Stimulated activated CD4-positive, alpha-beta T cell treated with anti-CD3 and anti-CD28 coated beads, Interleukin-15, amount 100 ng/mL, for 1 hour (primary cell): ENCODE measurements at places on chromosomes 12 and 14.

GRCh38 chr12:52865090-52865944 lies 16.5 kb upstream of the KRT78 start:
- DNase-seq, result no peak

- no peak for DNase-seq
Measured at GRCh38 chr12:14430394-14430986, 65.0 kb downstream of the ATF7IP start.

DNA sequence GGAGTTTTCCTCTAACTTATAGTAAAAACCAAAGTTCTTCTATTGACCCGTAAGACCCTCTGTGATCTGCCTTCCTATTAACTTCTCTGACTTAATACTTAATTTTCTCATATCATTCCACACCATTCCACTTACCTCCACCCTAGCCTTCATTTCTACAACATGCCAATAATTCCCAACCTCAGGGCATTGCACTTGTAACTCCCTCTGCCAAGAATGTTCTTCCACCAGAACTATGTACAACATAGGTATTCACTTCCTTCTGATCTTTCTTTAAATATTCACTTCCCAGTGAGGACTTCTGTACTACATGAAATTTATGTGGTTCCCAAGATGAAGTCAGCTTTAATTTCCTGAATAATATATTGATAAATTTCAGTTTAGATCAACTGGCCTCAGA lies 531.7 kb downstream of the LRFN5 start:
- no peak for DNase-seq

DNA sequence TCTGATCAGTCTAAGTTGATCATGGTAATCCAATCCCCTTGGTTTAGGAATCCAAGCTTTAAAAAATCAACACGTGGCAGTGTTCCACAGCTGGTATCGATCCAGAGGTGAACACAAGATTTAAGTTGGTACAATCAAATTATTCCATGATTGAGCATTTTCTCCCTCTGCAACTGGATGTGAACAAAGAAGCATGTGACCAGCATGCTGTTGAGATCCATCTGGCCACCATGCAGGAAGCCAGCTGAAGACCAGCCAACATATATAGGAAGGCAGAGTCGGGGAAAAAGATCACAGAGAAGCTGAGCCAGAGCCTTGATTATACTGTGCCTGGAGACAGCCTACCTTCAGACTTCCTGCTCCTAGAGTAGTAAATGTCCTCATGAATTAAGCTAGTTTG lies 158.3 kb downstream of the SEC23A start:
- no peak for DNase-seq

- no peak for DNase-seq
Measured at GRCh38 chr14:33452995-33453394, 497.9 kb downstream of the EGLN3 start.

DNA sequence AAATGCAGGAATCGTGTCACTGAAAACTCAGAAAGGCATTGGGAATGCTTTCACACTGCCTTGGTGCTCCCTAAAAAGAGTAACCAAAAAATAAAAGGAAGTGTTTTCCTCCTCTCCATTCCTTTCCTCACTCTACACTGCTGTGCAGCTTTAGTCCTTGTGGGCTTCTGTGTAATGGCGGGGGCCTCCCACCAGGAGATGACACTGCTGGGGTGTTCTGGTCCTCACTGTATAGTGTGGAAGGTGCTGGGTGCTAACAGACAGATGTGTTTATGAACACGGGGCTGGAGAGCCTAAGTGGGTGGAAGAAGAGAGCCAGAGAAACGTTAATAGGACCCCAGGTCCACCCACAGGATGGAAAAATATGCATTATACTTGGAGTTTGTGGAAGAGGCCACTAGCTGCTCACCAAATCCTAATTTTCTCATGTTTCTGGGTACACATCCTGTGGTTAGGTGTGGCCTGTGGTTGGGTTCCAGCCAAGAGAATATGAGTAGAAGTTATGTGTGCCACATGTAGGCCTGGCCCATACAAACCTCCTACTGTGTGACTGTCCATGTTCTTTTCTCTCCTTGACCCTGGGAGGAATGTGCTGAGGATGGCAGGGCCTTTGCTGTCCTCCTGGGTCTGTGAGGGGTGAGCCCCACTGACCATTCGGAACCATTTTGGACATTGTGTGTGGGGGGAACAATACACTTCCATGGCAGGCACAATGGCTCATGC lies 14.0 kb upstream of the C1S start:
- no peak for DNase-seq

- no peak for DNase-seq
Measured at GRCh38 chr14:103820908-103821307, 26.5 kb downstream of the PPP1R13B start.

DNA sequence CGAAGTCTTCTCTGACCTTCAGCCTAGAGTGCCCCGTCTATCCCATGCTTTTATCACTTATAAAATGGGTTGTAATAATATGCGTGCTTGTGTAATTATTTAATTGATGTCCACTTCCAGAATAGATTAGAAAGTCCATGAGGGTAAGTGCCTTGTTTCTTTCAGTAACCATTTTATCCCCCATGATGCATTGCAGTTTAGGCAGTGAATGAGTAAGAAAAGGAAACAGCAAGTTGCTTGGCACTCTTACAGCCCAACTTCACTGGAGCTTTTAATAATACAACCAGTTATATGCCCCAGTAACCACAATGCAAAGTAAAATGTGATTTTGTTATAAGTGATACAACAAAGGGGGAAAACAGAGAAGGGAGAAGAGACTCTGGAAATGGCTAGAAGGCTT lies 287.3 kb downstream of the MED13L start:
- no peak for DNase-seq

DNA sequence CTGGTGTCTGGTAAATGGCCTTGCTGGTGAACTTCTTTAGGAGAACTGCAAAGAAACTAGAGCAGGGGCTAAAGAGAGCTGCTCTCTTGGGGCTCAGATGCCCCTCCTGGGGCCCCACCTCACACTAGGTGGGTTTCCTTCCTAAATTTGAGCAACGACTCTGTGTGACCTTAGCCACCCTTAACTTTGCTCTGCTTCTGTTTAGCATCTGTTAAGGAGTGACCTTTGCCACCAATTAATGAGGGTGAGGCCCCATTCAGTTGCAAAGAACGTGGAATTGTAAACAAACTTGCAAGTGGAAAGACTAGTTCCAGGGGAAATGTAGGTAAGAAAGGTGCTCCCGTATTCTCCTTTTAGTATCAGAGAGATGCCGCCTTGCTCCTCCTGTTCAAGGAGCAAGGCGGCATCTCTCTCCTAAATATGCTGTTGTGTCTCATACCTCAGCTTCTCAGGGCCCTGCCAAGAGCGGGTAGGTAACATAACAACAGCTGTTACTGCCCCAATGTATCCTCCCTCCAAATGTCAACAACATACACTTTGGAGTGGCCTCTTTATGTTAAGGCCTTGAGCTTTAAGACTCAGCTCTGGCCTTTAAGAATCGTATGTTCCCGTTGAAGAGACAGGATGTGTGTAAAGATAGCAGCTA lies 77.6 kb upstream of the FUT8 start:
- no peak for DNase-seq

DNA sequence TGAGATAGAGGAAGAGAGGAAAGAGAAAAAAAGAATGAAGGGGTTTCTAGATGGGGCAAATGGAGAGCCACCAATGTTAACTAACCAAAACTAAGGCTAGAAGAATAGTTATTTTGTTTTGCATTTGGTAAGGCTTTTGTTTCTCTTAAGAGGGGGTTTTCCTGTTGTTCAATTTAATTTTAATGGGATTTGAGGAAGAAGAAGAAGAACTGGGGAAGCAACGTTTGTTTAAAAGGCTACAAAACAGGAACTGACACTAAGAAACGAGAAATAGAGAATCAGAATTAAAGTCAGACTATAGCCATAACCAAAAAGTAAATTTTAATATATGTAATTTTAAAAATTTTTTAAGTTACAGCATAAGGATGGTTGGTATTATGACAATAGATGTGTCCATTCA lies 13.7 kb downstream of the TXNDC16 start:
- no peak for DNase-seq

DNA sequence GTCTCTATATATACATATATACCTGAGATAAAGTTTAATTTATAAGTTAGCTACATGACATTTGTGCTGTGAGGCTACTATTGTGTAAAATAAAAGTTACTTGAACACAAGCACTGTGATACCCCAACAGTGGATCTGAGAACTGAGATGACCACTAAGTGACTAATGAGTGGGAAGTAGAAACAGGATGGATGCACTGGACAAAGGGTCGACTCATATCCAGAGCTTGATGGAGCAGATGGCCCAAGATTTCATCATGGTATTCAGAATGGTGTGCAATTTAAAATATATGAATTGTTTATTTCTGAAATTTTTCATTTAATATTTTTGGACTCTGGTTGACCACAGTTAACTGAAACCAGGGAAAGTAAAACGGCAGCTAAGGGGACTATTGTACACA lies 908.6 kb upstream of the MDGA2 start:
- DNase-seq, result no peak

- DNase-seq, result no peak
Measured at GRCh38 chr14:59695198-59695597, 118.6 kb upstream of the CCDC175 start.

- DNase-seq, result no peak
Measured at GRCh38 chr14:58690801-58691516, 53.2 kb downstream of the DACT1 start.

DNA sequence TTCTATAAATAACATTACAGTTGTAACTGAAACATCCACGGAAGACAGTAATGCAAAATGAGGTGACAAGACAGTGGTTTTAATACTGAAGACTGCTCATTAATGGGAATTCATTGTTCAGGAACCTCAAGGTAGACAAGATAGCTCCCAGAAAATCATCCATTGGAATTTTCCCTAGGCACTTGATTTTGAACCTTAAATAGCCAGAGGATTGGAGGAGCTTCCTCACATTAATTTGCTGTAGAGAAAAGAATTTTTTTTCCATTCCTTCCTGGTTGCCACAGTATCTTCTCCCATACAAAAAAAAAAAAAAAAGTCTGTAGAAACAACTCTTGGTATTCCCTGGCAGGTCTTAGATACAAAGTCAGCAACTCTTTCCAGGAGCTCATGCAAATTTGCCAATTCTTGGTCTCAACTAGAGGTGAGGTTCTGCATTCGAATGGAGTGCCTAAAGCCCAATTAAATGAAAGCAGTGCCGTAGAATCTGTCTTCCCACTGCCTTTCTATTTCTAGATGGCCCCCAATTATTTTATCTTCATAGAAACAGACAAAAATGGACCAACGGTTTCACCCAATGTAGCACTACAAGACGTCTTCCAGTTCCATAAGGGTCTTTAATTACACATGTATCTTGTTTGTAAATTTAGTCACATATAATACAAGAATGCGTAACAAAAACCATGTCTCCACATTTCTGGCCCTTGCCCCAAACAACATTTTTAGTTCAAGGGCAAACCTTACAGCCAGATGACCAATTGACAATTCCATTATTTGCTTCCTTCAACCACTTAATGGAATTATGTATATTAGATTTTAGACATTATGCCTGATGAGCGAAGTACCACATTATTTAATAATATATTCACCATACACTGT lies 13.5 kb downstream of the SLC38A2 start:
- no peak for DNase-seq

DNA sequence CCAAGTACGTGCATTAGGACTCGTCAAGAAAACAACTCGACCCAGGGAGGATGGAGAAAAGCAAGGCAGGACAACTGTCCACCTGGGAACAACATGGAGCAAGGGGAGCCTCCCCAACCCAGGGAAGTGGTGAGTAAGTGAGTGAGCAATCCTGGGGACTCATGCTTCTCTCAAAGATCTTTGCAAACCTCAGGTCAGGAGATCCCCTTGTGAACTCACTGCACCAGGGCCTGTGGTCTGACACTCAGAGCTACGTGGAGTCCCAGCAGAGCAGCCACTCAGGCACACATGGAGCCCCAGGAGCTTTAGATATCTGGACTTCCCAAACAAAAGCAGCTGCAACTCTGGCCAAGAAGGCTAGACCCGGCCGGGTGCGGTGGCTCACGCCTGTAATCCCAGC lies 12.2 kb upstream of the OR5AU1 start:
- no peak for DNase-seq

DNA sequence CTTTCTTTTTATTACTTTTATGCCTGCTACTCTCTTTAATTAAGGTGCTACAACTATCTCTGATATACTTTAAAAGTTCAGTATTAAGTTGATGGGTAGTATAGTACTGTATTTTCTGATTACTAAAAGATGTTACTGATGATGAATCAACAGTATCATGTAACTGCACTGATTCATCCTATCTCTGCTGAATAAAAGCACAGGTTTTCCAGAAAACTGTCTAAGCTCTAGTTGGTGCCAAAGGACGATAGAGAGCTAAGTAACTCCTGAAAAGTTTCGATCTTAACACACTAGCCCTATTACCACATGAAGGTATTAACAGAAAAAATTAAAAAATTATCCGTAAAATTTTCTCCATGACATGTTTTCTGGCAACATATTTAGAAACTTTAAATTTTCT lies 2.1 kb downstream of the SCAF11 start:
- no peak for DNase-seq

GRCh38 chr12:126397071-126397581 lies 1331.9 kb downstream of the AACS start:
- no peak for DNase-seq

- no peak for DNase-seq
Measured at GRCh38 chr14:90682615-90683014, 133.6 kb downstream of the TTC7B start.

- DNase-seq, result no peak
Measured at GRCh38 chr14:37813732-37814131, 218.3 kb downstream of the TTC6 start.

- DNase-seq, result no peak
Measured at GRCh38 chr12:110825530-110825929, 21.3 kb upstream of the CCDC63 start.

GRCh38 chr14:103994535-103995184 lies 52.3 kb upstream of the RD3L start:
- no peak for DNase-seq

GRCh38 chr14:96632363-96632758 lies 130.2 kb downstream of the PAPOLA start:
- no peak for DNase-seq

DNA sequence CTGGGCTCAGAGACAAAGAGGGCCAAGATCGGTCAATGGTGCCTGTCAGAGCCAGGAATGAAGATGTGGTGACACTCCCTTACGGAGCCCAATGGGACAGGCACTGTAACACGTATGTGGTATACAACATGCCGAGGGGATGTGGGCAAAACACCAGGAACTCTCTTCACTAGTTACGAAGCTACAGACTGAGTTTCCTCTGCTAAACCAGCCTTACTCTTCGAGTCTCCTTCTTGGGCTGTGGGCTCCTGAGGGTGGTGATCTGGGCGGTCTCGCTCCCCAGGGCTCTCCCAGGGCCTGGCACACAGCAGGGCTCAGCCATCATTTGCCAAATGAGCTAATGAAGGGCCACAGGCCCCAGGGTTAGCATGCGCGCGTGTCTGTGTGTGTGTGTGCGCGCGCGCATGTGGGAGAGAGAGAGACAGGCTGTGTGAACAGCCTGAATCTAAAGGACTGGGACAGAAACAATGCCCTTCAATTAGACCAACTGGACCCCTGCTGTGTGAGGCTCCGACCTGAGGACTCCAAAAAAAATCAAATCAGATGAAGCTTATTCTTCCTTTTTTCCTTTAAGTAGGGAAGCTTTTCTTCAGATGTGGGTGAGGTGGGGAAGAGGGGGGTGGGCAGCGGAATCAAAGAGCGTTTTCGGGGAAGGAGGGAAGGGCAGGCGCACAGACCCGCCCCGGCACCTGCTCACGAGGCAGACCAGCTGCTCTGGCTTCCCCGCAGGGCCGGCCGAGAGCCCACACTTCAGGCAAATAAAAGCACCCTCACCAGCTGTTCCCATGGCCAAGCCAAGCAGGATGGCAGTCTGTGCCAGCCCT lies 42.5 kb downstream of the CCDC88C start:
- DNase-seq, result no peak

GRCh38 chr12:121590476-121591143 lies 9.8 kb upstream of the KDM2B start:
- DNase-seq, result no peak

- no peak for DNase-seq
Measured at GRCh38 chr12:27646149-27646548, 50.1 kb upstream of the REP15 start.
